ENCODE measurements at places on chromosomes 13 and 19.

DNA sequence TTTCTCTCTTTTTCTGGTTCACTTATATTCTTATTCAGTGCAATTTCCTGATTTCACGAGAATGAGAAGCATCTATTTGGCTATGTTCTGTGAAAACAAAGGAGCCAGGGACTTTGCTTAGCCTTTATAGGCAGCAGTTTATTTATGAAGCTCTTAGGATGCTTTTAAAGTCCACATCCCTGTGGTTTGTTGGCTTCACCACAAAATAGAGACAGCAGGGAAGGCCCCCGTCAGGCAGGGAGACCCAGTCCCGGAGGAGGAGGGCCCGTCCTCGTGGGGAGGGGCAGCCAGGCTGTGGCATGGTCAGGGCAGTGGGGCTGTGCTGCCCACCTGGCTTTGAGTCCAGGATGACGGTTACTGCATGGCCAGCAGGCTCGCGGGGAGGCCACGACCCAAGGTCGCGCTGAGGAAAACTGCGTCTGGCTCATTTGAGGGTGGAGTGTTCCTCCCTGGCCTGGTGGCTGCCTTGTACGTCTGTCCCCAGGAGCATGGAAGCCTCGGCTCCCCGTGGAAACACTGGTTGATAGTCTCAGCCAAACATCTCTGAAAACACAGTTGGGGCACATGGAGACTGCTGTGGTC, 92.7 kb downstream of the ATP11A start:
- DNase-seq: no peak

DNA sequence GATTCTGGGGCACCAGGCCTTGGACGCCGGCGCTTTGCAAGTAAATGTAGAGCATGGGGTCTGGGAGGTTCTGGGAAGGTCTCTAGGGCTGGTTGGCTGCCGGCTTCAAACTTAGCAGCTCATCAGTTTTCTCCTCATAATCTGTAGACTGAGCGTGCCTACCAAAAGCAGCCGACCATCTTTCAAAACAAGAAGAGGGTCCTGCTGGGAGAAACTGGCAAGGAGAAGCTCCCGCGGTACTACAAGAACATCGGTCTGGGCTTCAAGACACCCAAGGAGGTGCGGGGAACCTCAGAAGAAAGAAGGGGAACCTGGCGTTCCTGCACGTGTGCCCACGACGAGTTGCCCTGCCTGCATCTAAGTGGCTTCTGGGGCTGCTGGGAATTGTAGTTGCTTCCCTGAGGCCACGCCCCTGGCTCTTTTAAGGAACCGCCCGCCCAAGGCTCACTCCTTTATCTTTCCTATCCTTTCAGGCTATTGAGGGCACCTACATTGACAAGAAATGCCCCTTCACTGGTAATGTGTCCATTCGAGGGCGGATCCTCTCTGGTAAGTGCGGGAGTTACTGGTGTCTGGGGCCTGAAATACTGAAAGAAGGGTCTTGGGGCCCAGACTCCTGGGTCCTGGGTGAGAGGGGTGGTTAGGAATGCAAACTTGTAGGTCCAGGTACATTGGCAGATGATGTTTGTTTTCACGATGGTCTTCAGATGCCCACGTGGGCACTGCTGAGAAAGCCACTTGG, 984 bp downstream of the RPS11 start:
- DNase-seq: no peak

GRCh38 chr19:53034054-53034453, 10.5 kb upstream of the ERVV-2 start:
- no peak for DNase-seq

GRCh38 chr13:59665732-59666131, 498.0 kb downstream of the DIAPH3 start:
- DNase-seq: no peak

DNA sequence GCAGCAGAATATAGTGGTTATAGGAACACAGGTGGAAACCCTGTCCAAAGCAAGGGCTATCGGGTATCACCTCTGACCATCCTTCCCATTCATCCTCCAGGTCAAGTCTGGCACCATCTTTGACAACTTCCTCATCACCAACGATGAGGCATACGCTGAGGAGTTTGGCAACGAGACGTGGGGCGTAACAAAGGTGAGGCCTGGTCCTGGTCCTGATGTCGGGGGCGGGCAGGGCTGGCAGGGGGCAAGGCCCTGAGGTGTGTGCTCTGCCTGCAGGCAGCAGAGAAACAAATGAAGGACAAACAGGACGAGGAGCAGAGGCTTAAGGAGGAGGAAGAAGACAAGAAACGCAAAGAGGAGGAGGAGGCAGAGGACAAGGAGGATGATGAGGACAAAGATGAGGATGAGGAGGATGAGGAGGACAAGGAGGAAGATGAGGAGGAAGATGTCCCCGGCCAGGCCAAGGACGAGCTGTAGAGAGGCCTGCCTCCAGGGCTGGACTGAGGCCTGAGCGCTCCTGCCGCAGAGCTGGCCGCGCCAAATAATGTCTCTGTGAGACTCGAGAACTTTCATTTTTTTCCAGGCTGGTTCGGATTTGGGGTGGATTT, 2.1 kb upstream of the RAD23A start:
- no peak for DNase-seq

GRCh38 chr13:46377554-46377953, 9.5 kb downstream of the RUBCNL start:
- no peak for DNase-seq

- DNase-seq: no peak
These were observed 687.4 kb upstream of the SLITRK6 start for GRCh38 chr13:86486582-86486981.

GRCh38 chr13:50410921-50411746, 395.9 kb downstream of the KCNRG start:
- DNase-seq: no peak

- DNase-seq: no peak
These were observed 15.9 kb downstream of the ZNF787 start for GRCh38 chr19:56105090-56105701.
